Common myeloid progenitor, CD34-positive (primary cell): ENCODE measurements at places on chromosomes 2 and 18.

DNA sequence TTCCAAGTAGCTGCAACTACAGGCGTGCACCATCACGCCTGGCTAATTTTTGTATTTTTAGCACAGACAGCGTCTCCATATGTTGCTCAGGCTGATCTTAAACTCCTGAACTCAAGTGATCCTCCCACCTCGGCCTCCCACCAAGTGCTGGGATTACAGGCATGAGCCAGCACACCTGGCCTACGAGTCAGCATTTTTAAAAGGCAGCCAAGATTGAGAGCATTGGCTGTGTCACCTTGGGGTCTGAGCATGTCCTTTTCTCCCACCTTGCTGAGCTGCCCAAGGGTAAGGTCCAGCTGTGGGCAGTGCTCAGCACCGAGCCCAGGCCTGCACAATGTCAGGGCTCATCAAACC lies 142.8 kb upstream of the LMAN1 start:
- no peak for DNase-seq

GRCh38 chr18:79740521-79741361 lies 57.0 kb upstream of the KCNG2 start:
- no peak for DNase-seq

DNA sequence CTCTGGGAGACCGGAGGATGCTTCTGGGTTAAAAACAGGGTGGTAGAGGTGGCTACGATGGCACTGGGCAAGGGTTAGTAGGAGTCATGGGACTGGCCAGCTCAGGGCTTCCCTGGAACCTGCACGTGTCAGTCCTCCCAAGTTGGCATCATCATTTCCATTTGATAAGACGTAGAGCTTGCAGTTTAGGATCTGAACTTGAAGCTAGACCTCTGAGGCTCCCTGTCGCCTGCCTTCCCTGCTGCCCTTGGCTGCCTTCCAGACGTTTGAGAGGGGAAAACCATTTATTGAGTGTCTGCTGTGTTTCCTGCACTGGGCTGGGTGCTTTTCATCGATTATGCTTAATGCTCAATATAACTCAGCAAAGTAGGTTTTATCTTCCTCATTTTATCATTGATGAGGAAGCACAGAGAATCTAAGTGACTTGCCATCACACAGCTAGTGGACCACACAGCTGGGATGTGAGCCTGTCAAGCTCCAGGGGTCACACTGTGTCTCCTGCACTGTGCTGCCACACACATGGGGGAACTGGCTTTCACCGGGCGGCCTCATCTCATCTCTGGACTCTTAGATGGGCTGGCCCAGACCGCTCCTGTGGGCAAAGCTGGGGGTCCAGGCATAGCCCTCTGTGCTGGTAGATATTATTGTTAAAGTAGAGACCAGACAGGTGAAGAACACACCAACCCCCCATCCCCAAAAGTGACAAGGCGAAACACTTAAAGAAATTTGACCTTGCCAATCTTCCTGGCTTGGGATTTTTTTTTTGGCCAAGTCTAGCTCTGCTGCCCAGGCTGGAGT lies 7.8 kb downstream of the NT5DC4 start:
- no peak for DNase-seq

DNA sequence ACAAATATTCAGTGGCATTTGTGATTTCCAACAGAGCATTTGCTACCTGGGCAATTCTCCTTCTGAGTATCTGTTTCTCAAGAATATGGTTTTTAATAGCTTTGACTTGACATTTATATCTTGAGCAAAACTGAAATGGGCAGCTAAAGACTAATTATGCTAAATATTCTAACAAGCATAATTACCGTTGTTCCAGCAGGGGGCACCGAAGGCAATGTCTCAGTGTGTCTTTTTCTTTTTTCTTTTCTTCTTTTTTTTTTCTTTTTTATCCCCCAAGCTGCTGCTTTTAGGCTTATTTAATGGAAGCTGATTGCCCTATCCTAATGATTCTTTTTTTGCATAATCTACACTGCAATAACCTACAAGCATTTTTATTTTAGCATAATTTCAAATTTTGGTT lies 138.9 kb upstream of the NABP1 start:
- peak; percentile 41 for DNase-seq

DNA sequence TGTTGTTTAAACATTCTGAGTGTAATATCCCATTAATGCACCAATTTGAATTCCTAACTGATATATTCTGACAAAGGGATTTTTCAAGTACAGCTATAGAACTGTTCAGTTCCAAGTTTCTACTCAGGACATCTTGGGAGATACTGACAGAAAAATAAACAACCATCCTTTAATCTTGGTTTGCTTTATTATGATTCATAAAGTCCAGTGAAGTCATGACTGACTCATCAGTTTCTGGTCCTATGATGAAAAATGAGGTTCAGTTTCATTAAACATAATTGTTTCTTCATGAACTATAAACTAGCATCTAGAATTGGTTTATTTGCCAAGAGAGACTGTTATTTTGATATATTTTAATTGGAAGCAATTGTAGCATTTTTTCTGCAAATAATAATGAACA lies 896.2 kb downstream of the CCDC85A start:
- no peak for DNase-seq

GRCh38 chr18:26621161-26622026 lies 73.0 kb upstream of the KCTD1 start:
- peak; percentile 80 for DNase-seq

- no peak for DNase-seq
Observed at GRCh38 chr2:159199761-159200465, 86.6 kb downstream of the WDSUB1 start.

DNA sequence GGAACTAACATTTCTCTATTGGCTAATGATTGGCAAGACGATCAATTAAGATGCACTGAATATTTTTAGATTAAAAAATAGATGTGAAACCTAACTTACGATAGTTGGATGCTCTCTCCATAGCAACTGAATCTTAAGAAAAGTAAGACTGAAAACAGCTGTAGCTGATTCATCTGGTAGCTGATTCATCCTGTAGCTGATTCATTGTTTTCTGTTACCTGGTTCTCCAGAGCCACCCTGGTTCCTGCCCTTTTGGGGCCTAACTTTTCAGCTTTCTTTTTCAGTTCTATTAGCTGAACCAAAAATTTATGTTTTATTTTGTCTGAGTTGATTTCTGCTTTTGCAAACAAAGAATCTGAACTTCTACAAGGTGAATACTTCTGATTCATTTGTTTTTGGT lies 22.7 kb upstream of the SPR start:
- DNase-seq = peak; percentile 28
